ENCODE measurements at places on chromosomes 5 and 9.

DNA sequence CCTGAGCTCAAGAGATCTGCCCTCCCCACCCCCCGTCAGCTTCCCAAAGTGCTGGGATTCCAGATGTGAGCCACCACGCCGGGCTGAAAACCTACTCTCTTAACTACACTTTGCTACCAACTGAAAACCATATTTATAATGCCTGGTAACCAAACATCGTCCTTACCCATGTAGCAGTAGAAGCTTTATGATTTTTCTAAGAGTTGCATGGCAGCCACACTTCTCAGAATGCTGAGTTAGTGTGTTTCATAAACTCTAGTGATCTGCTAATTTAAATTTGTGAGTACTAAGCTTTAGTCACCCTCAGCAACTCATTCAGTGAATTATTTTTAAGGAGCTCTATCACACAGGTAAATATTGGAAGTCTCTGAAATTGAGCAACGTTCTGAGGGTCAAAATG, 478.4 kb downstream of the KDM4C start:
- DNase-seq = no peak

- no peak for DNase-seq
Observed at GRCh38 chr9:104836767-104837166, 72.8 kb downstream of the NIPSNAP3B start.

- DNase-seq = no peak
Observed at GRCh38 chr5:6926491-6927038, 213.3 kb downstream of the TENT4A start.

DNA sequence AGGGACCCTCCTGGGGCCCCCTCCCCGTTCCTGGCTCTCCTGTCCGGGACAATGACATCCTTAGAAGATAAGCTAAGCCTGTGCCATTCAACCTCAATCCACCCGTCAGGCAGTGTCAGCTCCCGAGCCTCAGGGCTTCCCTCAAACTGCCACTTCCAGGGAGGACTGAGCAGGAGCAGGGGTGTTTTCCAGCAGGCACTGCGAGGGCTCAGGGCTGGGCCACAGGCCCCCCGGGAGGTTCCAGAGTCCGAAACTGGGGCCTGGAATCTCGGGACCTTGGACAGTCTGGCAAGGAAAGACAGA, 26.2 kb downstream of the LHX3 start:
- no peak for DNase-seq

- DNase-seq = no peak
Observed at GRCh38 chr5:167598166-167598565, 693.3 kb upstream of the WWC1 start.

DNA sequence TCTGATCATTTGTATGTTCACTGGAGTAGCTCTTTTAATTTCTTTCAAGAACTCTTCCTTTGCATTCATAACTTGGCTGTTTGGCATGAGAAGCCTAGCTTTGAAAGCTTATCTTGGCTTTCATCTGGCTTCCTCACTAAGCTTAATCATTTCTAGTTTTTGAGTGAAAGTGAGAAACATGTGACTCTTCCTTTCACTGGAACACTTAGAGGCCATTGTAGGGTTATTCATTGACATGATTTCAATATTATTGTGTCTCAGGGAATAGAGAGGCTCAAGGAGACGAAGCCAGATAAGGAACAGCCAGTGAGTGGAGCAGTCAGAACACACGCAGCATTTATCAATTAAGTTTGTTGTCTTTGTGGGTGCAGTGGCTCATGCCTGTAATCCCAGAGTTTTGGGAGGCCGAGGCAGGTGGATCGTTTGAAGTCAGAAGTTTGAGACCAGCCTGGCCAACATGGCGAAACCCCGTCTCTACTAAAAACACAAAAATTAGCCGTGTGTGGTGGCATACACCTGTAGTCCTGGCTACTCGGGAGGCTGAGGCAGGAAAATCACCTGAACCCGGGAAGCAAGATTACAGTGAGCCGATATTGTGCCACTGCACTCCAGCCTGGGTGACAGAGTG, 98.3 kb downstream of the UGCG start:
- peak; percentile 35 for DNase-seq

DNA sequence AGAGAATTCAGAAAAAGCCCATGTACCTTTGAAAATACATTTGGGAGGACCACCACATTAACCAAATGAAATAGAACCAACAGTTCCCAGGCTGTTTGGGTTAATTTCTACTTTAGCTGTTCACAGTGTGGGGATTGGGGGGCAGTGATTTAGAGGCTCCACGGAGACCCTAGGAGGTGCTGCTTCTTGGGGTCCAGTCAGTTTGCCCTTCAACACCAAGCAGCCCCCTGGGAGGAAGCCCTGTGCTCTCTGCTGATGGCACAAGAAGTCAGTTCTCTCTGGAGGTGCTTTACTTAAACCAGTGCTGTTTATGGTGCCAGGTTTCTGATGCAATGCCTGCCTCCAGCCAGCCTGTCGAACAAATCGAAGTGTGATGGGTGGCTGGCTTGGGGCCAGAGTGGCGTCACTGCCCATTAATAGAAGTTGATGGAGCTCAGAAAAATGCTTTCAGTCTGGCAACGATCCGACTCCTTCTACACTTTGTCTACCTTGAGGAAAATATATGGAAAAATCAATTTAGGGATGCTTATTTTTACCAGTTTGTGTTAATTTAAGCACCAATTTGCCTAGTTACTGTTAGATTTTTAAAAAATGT, 134.0 kb downstream of the SNX18 start:
- DNase-seq = peak; percentile 84

DNA sequence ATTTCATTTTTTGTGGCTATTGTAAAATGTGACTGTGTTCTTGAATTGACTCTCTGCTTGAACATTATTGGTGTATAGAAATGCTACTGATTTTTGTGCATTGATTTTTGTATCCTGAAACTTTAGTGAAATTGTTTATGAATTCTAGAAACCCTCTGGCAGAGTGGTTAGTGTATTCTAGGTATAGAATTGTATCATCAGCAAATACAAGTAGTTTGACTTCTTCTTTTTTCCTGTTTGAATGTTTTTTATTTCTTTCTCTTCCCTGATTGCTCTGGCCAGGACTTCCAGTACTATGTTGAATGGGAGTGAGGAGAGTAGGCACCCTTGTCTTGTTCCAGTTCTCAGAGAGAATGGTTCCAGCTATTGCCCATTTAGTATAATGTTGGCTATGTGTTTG, 88.8 kb upstream of the HMHB1 start:
- no peak for DNase-seq

DNA sequence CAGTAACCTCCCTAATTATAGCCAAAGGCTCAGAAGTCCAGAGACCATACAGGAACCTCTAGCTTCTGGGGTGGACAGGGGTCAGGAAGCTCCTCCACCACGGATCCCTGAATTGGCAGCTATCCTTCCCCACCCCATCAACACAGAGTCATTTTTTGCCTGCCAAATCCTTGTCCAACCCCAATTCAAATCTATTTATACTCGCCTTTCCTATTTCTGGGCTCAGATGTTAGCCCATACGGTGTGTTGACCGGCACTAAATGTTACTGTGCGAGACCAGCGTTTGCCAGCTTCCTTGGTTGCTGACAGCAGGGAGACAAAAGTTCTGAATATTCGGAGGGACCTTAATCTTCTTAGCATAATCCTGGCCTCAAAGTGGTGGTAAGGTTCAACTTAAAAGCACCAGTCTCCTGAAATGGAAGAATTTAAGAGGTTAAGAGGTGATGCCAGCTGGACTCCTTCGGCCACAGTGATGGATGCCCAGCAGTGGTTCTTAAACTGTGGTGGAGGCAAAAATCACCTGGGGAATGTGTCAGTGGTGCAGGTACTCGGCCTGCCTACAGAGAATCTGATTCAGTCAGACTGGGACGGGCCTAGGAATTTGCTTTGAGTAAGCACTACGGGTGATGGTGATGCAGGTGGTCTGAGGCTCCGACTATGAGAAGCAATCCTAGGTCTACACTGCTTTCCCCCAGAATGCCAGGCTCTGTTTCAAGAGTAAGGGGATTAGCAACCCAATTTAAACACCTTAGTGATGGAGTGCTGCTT, 204.8 kb upstream of the MEF2C start:
- DNase-seq = no peak

DNA sequence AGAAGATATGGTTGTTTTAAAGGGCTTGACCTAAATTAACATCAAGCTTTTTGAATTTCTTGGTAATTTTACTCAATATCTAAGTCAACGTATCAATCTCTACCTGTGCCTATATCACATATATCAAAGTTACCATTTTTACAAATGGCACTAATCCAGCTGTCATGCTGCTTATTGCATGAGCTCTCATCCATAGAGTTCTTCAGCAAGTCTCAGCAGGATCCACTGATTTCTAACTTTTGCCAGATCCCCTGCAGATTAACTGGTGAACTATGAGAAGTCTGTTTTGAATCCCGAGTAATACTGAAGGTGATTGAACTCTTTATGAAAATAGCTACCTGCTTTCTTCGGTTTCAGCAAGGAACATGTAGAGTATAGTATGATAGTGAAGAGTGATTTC, 1239.8 kb upstream of the ACO1 start:
- no peak for DNase-seq

GRCh38 chr5:59819806-59820205, 73.7 kb downstream of the PDE4D start:
- DNase-seq = no peak

DNA sequence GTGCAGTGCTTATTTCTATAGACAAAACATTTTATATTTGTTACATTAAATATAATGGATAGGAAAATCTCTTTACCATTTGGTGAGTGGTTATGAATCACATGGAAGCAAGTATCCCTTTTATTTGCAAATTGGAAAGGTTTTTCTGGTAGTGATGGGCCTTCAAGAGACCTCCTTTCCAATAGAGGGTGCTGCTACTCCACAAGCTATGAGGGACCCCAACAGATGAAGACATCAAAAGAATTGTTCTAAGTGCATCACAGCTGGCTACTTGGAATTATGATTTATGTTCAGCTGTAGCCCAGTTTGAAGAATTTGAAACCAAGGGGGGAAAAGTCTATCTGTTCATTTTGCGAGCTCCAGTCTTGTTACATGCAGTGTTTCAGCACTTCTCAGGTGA, 493.7 kb upstream of the SGCD start:
- no peak for DNase-seq

- DNase-seq = no peak
Observed at GRCh38 chr9:72477930-72478518, 43.4 kb upstream of the TMC1 start.

DNA sequence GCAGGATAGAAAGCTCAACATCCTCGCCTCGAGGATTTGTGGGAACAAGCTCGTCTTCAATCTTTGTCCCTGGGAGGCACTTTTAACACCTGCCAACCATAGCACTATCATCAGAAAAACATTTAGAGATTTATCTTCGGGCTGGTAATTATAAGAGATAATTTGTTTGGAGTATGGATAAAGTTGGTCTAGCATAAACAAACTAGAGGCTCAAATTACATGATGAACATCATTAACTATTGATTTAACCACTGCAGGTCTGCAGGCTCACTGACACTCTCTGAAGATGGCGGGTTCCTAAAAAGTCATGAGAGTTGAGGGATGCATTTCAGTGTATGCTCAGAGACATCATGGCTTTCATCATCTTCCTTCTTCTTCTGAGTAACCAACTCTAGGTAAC, 25.8 kb upstream of the PCA3 start:
- DNase-seq = no peak

DNA sequence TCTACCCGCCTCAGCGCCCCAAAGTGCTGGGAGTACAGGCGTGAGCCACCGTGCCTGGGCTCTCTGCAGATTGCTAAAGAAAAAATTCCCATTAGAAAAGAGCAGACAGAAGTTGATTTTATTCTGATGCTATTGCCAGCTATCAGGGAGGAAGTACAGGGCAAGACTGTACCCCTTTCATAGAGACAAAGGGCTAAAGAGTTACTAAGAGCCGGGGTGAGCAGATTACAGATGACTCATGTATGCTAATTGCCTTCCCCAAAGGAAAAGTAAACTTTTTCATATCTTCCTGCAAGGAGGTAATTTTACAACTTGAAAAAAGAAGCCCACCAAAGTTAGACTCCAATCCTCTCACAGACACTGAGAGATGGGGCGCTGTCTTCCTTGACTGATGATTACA, 42.3 kb upstream of the MCTP1 start:
- DNase-seq = peak; percentile 67

DNA sequence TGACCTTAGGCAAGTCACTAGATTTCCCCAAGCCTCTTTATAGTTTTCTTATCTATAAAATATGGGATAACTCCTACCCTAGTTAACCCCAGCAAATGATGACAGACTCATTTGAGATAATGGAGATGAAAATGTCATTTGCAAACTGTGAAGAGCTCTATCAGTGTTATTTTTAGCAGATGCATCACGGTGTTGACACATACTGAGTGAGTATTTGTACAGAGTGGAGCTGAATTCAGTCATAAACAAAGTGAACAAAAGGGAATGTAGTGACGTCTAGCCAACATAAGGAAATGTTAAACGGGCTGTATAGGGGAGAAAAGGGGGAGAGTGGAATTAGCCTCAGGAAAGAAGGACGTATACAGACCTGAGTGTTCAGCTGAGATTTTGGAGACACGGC, 75.9 kb downstream of the NMUR2 start:
- DNase-seq = no peak

- DNase-seq = no peak
Observed at GRCh38 chr9:88814577-88814976, 176.7 kb upstream of the S1PR3 start.

GRCh38 chr9:83339435-83339834, 198.8 kb downstream of the FRMD3 start:
- no peak for DNase-seq

GRCh38 chr5:37606632-37607248, 227.6 kb downstream of the WDR70 start:
- DNase-seq = no peak

GRCh38 chr9:84340535-84340934, at the start of gene SLC28A3:
SLC28A3 (minus strand) TSS chr9:84340758; CDS start chr9:84340633, 125 bp downstream.
- no peak for DNase-seq

DNA sequence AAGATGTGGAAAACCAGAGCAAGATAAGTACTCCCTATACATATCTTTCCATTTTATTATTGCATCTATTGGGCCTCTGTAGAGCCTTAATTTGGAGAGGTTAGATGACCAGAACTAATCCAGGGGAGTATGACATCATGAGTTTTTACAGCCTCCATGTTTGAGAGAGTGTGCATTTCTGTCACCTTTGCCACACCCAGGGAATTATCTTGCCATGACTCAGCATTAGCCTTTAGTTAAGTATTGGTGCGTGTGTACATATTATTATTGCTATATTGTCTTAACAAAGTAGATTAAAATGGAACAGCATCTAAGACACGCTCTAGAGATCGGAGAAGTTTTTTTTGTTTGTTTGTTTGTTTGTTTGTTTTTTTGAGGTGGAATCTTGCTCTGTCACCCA, 27.6 kb downstream of the DIMT1 start:
- DNase-seq = no peak

- DNase-seq = no peak
Observed at GRCh38 chr5:129135633-129136032, 41.1 kb downstream of the ISOC1 start.

- no peak for DNase-seq
Observed at GRCh38 chr9:121691890-121692289, 40.5 kb downstream of the DAB2IP start.
